ENCODE measurements at places on chromosomes 16 and 17.
A peak's percentile ranks its signal among the peaks of the same experiment; 100 is the strongest.

GRCh38 chr16:50694206-50694605 lies 800 bp downstream of the NOD2 start:
- DNase-seq, result no peak

DNA sequence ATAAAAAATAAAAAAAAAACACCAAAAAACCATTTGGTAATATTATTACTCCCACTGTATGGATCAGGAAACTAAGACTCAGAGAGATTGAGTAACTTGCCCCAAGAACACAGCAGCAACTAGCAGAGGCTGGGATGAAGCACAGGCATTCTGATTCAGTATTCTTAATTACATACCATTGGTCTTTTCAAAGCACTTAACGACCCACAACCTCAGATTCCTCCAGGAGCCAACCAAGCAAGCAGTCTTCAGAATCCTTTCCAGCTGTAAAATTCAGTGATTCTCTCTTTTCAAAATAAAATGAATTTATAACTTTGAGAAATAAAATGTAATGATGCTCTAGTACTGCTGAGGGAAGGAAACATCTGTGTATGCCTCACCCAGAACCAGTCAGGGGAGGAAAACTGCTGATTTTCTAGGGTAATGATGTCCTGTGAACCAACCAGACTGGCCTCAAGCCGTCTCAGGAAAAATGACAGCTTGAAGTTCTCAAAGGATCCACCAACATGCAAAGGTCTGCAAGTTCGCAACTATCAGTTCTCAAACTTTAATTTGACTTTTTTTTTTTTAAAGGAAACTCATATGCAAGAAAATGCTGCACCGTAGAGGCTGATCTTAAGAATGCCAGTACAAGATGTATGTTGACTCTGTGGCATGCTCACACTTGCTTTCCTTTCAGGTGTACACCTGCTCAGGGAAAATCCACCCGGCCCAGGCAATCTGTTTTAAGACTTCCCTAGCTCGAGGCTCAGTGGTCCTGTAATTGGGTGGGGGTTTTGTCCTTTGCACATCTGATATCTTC lies 9.0 kb downstream of the CUEDC1 start:
- peak; percentile 70 for DNase-seq

DNA sequence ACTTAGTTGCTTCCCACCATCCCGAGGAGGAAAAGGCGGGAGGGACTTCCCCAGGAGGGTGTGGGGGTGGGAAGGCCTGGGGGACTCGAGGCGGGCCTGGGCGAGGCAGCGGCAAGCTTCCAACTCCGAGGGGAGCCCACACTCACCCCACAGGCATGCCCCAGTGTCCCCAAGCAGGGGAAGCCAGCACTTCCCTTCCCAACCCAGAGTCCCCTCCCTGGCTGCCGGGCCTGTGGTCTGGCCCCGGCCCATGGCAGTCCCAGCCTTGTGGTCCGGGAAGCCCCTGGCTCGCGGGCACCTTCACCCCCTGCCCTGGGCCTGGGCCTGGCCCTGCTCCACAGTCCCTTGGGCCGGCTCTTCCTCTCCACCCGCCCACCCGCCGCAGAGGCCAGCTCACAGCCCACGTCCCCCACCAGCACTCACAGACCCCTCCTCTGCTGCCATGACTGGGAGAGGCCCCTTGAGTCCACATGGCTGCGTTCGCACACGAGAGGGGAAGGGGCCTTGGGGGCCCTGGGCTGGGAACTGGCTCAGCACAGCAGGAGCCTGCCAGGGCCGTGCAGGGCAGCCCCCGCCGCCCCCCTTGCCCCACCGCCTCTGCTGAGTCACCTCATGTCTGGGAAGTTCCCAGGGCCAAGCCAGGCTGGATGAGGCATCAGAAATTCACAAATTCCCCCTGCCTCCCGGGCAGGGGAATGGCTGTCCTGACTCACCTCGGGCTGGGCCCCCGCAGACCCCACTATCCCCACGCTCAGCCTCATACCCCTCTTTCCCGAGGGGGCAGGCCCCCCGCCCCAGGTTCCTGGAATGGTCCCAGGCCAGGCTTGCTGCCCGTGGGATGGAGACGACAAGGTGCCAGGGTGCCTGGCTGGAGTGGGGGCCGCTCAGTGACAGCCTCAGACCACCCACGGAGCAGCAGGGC lies 27.8 kb downstream of the BAHCC1 start:
- DNase-seq, result peak; percentile 91

- DNase-seq, result peak; percentile 29
Measured at GRCh38 chr17:73003487-73003886, 89.0 kb downstream of the SLC39A11 start.

GRCh38 chr17:63514477-63514876 lies 8.7 kb upstream of the KCNH6 start:
- no peak for DNase-seq

GRCh38 chr16:65728652-65729051 lies 606.8 kb upstream of the CDH11 start:
- DNase-seq, result no peak

DNA sequence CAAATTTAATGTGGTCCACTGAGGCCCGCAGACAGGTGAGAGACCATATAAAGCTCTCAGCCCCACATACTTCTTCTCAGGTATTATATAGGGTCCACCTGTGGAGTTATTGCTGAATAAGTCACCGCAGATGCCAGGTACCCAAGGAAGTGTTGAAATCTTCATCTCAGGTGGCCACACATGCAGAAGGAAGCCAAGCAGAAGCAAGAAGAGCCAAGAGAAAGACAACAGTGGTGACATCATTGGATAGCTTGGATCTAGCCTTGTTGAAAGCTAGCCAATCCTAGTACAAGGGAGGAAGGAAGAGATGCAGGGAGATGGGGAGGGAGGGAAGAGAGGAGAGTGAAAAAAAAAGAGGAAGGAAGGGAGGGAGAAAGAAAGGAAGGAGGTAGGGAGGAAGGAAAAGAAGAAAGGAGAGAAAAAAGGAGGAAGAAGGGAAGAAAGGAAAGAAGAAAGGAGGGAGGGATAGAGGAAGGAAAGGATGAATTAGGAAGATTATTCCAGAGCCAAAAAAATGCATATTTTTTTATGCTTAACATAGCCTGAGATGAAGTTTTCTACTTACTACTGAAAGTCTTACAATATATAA lies 12.5 kb downstream of the ADAMTS18 start:
- no peak for DNase-seq

DNA sequence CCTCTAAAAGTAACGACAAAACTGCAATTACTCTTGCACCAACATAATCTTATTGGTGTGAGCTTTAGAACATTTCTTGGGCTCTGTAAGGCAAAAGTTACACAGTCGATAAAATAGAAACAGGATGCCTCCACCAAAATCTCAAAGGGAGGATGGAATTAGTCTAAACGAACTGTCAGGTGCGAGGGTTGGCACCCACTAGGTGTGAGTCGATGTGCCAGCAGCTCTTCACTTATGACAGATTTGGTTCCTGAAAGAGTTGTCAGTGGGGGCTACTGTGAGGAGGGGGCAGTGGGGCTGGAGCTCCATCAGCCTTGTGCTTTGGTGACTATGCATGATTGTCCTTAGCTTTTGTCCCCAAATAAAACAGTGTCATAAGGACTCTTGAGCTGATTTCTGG lies 422.9 kb downstream of the TMEM114 start:
- DNase-seq, result no peak

- no peak for DNase-seq
Measured at GRCh38 chr16:67733734-67734470, 14.8 kb upstream of the GFOD2 start.

DNA sequence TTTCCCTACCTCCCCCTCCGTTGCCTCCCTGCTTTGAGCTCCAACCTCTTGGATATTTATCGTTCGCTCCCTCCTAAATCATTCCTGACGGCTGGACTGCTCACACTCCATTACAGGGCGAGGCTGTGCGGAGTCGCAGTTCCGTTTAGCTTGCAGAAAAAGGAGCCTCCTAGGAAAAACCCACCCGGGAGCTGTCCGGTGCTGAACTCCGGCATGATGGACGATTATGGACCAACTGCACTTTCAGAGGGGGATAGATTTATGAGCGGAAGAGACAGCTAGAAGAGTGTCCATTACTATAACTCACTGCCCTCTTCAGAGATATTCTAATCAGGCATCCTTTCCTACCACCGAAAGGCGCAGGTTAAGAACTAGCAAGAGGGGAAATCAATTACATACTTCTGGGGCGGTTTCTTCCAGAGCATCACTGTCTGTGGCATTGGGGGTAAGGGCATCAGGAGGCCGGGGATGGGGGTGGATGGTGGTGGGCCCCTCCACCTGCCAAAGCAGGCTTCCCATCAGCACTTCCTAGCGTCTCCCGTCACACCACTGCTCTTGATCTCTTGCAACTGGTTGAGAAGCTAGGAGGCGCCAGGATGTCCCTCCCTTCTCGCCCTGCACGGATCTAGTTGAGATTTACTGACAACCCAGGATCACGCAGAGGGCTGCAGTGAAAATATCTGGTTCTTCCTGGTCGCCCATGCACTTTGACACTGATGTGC lies 251.2 kb downstream of the ENGASE start:
- DNase-seq, result no peak

- DNase-seq, result peak; percentile 82
Measured at GRCh38 chr17:59366773-59367656, 35.6 kb downstream of the YPEL2 start.

DNA sequence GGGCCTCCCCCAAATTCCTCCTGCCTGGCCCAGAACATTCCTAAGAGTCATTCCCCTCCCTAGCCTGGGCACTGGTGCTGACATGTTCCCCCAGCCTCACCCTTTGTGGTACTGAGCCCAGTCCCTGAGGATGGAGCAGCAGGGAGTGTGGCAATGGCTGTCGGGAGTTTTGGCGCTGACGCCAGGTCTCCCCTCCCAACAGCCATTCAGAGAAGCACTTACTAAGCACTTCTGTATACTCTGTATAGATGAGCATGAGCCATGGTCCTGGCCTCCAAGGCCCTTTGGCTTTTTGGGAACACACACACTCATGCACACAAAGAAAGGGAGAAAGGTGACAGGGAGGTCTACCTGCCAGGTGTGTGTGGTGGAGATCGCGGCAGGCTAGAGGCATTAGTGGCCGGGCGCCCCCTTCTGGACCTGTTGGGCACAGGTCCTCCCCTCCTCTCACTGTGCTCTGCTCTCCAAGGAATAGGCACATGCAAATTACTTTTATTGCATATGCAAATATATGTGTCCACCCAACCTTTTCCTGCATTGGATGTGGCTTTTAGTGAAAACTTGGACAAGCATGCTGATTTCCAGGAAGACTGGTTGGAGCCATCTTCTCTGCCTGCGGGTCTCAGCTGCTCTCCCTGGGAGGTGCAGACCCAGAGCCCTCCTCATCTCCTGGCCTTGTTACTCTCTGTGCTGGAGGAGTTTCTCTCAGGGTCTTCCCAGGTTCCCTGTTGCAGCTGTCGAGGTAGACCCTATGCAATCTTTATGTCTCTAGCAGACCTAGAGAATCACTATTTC lies 17.4 kb upstream of the C17orf107 start:
- peak; percentile 17 for DNase-seq

- no peak for DNase-seq
Measured at GRCh38 chr17:43327421-43327820, 71.4 kb upstream of the ARL4D start.

GRCh38 chr17:62085511-62086408 lies 20.7 kb upstream of the MED13 start:
- peak; percentile 58 for DNase-seq

DNA sequence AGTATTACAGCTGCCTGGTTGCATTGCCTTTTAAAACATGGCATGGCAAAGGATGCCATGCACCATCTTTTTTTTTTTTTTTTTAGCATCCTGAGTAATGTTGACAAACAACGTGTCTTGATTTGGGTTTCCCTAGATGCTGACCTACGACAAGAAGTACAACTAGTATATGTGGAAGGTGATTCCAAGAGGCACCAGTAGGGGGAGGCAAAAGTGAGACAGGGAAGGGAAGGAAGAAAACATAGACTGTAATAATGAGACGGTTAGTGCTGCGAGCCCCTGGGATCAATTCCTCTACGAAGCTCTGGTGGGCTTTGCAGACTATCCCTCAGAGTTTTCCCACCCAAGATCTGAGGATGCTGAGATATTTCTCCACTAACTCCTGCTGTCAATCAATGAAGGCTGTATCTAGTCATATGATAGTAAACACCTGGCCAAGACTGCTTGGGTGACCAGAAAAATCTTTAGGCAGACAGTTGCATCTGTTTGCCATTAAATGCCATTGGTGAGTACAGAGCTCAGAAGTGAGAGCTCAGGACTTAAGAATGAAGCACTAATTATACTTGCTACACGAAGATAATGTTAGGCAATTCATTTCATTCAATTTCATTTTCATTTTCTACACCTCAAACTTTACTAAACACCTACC lies 458.6 kb upstream of the GOT2 start:
- no peak for DNase-seq

GRCh38 chr16:55508941-55509931 lies at the start of gene LPCAT2:
LPCAT2 (plus strand) TSS chr16:55509072; CDS start chr16:55509182, 110 bp downstream.
- peak; percentile 53 for DNase-seq

DNA sequence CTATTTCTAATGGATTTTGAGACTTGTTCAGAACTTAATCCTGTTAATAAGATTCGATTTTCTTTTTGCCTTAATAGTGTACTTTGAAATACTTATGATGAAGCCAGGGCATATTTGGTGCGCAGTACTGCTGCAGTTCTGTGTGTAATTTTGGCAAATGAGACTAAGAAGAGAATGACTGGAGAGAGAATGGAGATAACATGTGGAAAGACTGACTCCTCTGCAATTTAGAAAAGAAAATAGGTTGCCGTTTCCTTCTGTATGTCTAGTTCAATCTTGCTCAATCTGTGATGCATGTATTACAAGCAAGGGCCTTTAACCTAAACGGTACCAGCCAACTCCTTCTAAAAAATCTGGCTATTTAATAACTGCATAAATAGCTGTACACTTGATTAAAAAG lies 285.1 kb upstream of the CDH11 start:
- no peak for DNase-seq

- DNase-seq, result no peak
Measured at GRCh38 chr17:7740481-7741001, 23.0 kb downstream of the DNAH2 start.

All from renal cortical epithelial cell (primary cell).